ENCODE measurements at places on chromosomes 3 and 15. TPM values are rescaled to one million over a fixed set of nuclear protein-coding genes. Genes with fewer than 3 reads are reported as not detected.

Gene IL5RA
- 0.22 TPM for polyA plus RNA-seq

DNA sequence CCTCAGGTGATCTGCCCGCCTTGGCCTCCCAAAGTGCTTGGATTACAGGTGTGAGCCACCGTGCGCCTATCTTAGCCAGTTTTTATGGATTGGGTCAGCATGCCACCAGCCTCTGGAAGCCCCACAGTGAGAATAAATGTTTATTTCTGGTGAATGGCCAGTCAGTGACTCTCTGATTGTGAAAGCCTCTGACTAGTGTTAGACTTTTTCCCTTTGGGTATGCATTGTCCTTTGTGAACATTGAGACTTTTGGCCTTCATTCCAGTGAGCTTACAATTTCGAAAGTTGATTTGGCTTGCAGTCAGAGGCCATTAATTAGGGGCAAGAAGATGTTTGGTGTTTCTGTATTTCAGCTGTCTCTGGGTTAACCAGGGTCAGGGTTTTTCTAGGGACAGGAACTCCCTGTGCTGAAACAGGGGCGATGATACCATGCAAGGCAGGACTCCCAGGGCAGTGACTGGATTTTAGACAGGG is 274.5 kb upstream of the C2CD4B start:
- no peak for DNase-seq

GRCh38 chr3:29601861-29602585 is 321.2 kb downstream of the RBMS3 start:
- DNase-seq = no peak

DNA sequence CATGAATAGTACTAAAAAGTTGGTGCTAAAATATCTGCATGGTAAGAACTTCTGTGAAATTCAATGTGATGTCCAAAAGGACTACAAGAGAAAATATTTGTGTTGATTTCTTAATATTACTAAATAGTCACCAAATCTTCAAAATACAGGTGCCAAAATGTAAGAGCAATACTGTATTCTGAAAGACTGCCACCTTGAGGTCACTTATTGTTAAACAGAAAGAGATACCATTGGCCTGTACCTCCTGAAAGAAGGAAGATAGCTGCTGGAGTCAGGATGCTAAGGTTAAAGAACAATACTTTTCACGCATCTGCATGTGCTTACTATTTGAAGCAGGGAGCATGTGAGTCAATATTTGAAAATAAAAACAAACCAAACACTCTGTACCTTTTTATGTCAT is 72.0 kb upstream of the LSAMP start:
- no peak for DNase-seq

DNA sequence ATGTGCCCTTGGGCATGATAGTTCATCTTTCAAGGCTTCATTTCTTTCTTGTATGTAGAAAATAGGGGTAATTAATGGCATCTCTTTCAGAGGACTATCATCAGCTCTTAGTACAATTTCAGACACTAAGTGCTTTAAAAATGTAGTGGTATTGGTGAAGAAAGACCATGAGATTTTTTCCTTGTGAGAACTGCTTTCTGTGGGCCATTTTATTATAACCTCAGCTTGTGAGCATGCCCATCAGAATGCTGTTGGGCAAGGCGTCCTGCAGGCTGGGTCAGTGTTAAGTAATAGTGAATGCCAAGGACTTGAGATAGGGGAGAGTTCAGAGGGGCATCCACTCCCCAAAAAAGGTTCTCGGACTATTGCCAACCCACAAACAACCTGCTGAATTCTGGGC is 187.9 kb downstream of the GHSR start:
- no peak for DNase-seq

- peak; percentile 74 for DNase-seq
Observed at GRCh38 chr15:79431636-79432344, at the start of gene MINAR1. Gene MINAR1, plus strand, starts transcription at chr15:79432336. Its CDS starts 23,812 bp downstream, at chr15:79456148.

GRCh38 chr3:70816346-70816745 is 503.9 kb upstream of the MDFIC2 start:
- no peak for DNase-seq

Gene TMEM266
- 3.1 TPM for polyA plus RNA-seq

DNA sequence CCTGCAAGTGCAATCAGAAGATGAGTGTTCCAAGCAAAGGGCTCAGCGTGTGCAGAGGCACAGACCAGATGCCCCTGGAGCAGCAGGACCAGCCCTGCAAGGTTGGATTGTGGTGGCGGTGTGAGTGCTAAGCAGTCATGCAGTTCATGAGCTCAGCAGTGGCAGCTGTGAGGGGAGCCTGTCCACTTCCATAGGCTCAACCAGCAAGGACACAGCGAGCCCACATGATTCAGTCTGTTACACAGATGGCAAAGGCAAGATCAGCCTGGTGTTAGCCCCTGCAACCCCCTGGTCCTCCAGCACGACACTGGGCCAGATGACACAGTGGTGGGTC is 95.9 kb upstream of the PRR23E start:
- no peak for DNase-seq

DNA sequence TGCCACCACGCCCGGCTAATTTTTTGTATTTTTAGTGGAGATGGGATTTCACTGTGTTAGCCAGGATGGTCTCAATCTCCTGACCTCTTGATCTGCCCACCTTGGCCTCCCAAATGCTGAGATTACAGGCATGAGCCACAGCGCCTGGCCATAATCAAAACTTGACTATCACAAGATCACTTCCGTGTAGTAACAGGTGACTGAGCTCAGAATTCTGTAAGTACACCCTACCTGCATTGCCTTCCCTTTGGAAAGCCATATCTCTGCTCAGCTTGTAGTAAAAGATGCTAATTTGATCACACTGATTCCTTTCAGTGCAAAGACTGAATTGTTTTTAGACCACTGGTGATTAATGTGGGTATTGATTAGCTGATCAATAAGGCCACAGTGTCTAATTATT is 167.1 kb downstream of the SHOX2 start:
- no peak for DNase-seq

All from kidney (tissue), 22 donors.